ENCODE measurements at places on chromosomes 3 and 15.
A peak's percentile ranks its signal among the peaks of the same experiment; 100 is the strongest.

GRCh38 chr3:109607897-109608296 lies 270.6 kb upstream of the DPPA4 start:
- H3K4me3 ChIP-seq: no peak overlapping the region
- no peak for DNase-seq
- no peaks in the 10 kb centered on the region for H3K27me3 ChIP-seq
- no peak overlapping the region for H3K27ac ChIP-seq
- no peaks in the 10 kb centered on the region for H3K36me3 ChIP-seq

DNA sequence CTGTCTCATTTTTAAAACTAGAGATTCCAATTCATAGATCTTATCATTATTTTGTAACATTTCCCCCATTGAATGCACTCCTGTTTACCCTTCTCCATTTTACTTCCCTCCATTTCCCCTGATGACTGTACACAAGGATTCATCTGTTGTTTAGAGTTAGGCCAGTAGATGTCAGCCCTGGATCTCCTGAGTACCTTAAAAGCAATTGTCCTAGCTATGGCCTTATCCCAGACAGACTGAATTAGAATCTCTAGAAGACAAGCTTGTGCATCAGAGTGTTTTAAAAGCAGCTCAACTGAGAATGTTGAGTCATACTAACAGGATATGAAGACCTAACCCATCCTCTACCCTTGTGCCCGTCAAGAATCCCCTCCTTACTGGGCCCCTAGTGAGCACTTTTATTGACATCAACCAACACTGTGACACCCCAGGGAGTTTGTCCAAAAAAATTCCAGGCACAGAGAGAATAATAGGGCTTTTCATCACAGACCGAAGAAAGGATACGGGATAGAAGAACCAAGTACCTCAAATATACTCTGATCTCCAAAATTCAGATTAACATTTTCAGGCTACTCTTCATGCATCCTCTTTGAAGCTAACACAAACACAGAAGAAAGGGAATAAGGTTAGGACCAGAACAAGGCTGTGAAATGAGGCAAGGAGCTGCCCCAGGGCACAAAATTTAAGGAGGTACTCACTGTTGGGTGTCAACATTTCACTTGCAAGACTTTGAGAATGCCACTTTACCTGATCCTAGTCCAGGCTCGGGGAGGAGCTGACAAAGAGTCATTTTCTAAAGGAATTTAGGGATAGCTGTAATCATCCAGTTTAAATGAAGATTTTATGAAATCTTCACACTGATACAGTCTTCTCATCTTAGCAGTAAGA lies 17.1 kb downstream of the ZBED2 start:
- peaks cover 2% of the 10 kb centered on the region for H3K4me1 ChIP-seq
- H3K4me3 ChIP-seq: no peak overlapping the region
- peak; percentile 72 for DNase-seq

DNA sequence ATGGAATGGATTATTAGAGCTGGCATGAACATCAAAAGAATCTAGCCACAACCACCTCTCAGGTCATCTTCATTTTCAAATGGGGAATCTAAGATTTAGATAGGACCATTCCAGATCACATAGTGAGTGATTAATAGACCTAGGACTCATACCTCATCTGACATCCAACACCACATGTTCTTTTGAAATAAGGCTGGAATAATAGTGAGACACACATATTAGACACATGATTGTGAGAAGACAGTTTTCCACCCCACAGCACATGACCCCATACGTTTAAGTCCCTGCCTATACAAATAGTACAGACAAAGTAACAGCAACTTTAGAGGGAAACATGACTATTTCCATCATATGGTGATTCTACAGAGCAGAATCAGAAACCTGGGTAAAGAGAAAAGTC lies 344.7 kb upstream of the TPRG1 start:
- DNase-seq: no peak
- no peaks in the 10 kb centered on the region for H3K27me3 ChIP-seq
- no peak overlapping the region for H3K4me3 ChIP-seq
- no peak overlapping the region for H3K27ac ChIP-seq

DNA sequence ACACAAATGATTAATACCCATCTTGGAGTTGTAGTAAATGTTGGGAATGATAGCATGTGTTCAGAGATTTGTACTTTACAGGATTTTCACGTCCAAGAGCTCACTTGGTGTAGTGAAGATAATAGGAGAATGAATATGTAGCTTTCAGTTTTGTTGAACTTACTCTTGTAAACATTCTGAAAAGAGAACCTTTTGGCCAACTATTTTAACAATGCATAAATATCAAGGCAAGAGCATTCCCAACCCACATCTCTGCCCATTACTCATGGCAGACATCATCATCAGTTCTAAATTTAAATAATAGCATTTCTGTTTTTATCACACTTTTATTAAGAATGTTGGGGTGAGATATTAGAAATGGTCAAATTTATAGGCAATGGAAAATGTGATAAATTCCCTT lies 465.2 kb upstream of the TPRG1 start:
- H3K27ac ChIP-seq: no peak overlapping the region
- H3K36me3 ChIP-seq: no peaks in the 10 kb centered on the region
- H3K4me3 ChIP-seq: no peak overlapping the region
- H3K4me1 ChIP-seq: no peaks in the 10 kb centered on the region

- peaks cover 11% of the 10 kb centered on the region for H3K4me1 ChIP-seq
- H3K36me3 ChIP-seq: no peaks in the 10 kb centered on the region
- H3K27me3 ChIP-seq: no peaks in the 10 kb centered on the region
Observed at GRCh38 chr15:100111125-100112060, 230.4 kb downstream of the ADAMTS17 start.
